ENCODE measurements at places on chromosomes 4 and X. TPM values are rescaled to one million over a fixed set of nuclear protein-coding genes. Genes with fewer than 3 reads are reported as not detected.

The DYNLT3 gene
- 22.7 TPM for total RNA-seq

The SH3BP2 gene
- total RNA-seq: 36.6 TPM

The EDA gene
- 5.2 TPM for total RNA-seq

The ATOH1 gene
- not detected for total RNA-seq

The IGSF1 gene
- total RNA-seq: 3.7 TPM

The ADGRG2 gene
- total RNA-seq: 0.16 TPM

The ITGB1BP2 gene
- 97.6 TPM for total RNA-seq

The CLDN34 gene
- not detected for total RNA-seq

The FAM53A gene
- 1.1 TPM for total RNA-seq

The FUNDC1 gene
- total RNA-seq: 23.0 TPM

The FRMPD3 gene
- 0.08 TPM for total RNA-seq

The ITIH6 gene
- not detected for total RNA-seq

The DDX53 gene
- total RNA-seq: not detected

The HTN3 gene
- total RNA-seq: not detected

The TGIF2LX gene
- total RNA-seq: not detected

The PRSS12 gene
- total RNA-seq: not detected

The RAB39B gene
- total RNA-seq: not detected

The ODAPH gene
- total RNA-seq: not detected

The ASMTL gene
- 50.6 TPM for total RNA-seq

The IL13RA2 gene
- total RNA-seq: not detected

The SMIM31 gene
- total RNA-seq: not detected

The EVC2 gene
- 0.95 TPM for total RNA-seq

The SEC24B gene
- total RNA-seq: 29.7 TPM

The GEMIN8 gene
- total RNA-seq: 10.4 TPM

The GLRA3 gene
- not detected for total RNA-seq

The YTHDC1 gene
- 53.1 TPM for total RNA-seq

The NEIL3 gene
- total RNA-seq: 0.11 TPM

The LARP1B gene
- 19.9 TPM for total RNA-seq

The SPATA4 gene
- 0.31 TPM for total RNA-seq

The BTK gene
- 2.2 TPM for total RNA-seq

The ANOS1 gene
- total RNA-seq: 5.2 TPM

The MAGEA12 gene
- total RNA-seq: not detected

The GYPE gene
- 0.34 TPM for total RNA-seq

The NPY2R gene
- not detected for total RNA-seq

The ARMCX1 gene
- total RNA-seq: 43.4 TPM

The EMD gene
- 63.8 TPM for total RNA-seq

The CNGA1 gene
- total RNA-seq: not detected

The RASL11B gene
- 8.4 TPM for total RNA-seq

All from heart right ventricle (tissue), 16 donors.